ENCODE measurements at places on chromosomes 4 and X.

GRCh38 chr4:40648131-40648530, 18.5 kb upstream of the RBM47 start:
- no peak for DNase-seq

DNA sequence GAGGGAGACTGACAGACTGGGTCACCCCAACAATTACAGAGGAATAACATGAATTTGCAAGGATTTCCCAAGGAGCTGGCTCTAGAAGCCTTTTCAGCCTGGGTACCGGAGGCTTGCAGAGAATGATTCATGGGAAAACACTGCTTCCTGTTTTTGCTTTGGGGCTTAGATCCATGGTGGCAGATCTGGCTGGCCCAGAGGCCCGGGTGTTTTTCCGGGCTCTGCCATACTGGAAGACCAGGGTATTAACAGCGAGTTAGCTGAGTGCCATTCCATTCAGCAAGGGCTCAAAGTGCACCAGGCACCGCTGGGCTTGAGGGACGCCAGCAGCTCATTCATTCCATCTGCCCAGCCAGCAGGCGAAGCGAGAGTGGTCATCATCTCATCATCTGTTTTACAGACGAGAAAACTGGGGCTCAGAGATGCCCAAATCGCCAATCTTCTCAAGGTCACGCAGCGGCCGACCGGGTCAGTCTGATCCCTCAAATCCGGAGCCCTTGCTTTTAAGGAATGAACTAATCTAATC, 1.3 kb downstream of the WDR1 start:
- DNase-seq, result peak; percentile 72

DNA sequence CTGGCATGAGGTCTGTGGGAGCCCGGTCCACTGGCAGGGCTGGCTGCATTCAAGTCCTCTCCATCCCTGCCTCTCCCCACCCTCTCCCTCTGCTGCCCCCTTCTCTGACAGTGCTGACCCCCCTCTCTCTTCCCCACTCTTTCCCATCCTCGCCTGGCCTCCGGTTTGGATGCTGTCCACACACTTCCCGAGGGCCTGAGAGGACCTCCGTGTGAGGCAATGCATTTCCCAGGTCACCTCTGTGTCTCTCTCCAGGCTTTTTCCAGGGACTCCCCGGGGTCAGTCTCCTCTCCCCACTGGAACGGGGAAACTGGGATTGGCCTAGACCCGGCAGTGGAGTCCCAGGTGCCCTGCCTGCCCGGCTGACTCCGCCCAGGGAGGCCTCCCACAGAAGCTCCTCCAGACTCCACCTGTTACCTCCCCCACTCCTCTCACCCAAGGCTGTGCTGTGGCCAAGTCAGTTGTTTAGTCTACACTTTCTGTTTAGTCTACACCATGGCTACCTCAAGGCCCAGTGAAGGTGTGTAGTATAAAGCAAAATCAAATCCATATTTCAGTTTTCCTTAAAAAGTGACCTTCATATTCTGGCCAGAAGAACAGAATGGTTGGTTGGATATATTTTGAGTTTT, 146.8 kb downstream of the PTTG2 start:
- peak; percentile 82 for DNase-seq

GRCh38 chr4:26779674-26780073, 81.0 kb upstream of the STIM2 start:
- peak; percentile 54 for DNase-seq

GRCh38 chr4:145093638-145094037, 4.4 kb downstream of the ANAPC10 start:
- DNase-seq, result no peak

DNA sequence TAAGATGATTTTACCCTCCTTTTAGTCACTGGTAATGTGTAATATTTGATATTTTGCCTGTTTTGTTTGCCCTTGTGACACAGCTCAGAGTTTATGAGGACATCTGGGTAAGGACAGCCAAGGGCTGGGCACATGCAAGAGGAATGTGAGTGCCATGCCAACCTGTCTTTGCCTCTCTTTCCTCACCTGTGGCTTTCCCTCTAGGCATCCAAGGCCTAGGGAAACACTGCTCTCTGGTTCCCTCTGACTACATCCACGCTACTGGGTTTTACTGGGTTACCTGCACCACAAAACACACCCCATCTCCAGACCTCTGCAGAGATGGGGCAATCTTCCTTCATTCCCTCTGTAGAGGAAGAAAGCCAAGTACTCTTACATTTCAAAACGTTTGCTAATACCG, 7.7 kb downstream of the HPGDS start:
- DNase-seq, result no peak

DNA sequence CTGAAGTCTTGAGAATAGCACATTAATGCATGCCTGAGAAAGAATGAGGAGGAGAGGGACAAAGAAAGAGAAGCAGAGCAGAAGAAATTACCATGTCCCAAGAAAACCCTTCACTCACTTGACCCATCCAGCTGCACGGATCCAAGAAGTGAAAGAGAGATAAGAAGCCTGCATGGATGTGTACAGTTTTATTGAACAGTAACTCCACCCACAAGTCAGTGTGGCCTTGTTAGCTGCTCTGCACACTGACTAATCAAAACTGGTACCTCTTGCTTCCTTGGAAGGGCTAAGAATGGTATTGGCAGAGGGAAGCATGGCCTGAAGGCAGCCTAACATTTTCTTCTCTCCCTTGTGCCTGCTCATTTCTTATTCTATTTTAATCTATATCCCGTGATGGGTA, 163.9 kb downstream of the SLC7A11 start:
- no peak for DNase-seq

- no peak for DNase-seq
Measured at GRCh38 chr4:137635601-137636000, 103.3 kb upstream of the PCDH18 start.

GRCh38 chrX:47596256-47596655, 14.0 kb downstream of the TIMP1 start:
- no peak for DNase-seq

DNA sequence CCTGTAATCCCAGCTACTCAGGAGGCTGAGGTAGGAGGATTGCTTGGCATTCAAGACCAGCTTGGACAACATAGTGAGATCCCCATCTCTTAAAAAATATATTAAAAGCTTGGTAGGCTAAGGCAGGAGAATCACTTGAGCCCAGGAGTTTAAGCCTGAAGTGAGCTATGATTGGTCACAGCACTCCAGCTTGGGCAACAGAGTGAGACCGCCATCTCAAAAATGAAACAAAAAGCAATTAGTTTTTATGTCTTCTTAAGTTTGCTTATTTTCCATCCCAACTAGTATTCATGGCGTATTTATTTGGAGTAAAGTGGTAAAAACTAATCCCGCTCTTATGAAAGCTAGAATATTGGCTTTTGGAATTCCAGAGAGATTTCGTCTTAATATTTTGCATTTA, 25.4 kb upstream of the PDE5A start:
- DNase-seq, result no peak

DNA sequence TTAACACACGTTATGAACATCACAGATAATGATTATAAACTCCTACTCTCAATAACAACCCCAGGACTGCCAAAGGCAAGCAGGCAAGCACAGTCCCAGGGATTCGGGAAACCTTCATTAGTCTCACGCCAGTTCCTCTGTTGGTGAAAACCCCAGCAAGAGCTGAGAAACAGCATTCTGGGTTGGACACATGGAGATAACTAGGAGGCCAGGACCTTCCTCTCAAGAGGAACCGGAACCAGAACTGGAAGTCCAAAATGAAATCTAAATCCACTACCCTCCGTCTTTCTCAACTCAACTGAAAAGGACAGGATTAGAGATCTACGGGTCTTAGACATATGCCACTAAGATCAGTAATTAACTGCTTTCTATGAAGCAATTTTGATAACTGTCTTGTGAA, 3.8 kb downstream of the VEGFC start:
- no peak for DNase-seq

GRCh38 chr4:74166818-74167217, 8.9 kb downstream of the MTHFD2L start:
- DNase-seq, result no peak

DNA sequence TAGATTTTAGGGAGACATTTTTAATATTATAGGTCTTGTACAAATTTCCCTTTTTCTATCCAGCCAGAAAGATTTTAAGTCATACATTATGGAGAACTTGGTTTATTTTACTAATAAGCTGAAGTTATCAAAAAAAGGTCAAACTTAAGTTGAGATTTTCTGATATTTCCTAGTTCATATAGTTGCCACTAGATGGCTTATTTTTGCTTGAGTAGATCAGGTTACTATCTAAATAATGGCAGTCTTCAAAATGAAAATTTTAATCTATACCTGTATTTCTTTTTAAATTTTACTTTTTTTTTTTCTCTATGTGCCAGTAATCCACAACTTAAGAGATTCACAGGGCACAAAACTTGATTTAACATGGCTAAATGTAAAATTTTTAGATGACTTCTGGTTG, 52.3 kb downstream of the USP9X start:
- peak; percentile 32 for DNase-seq

DNA sequence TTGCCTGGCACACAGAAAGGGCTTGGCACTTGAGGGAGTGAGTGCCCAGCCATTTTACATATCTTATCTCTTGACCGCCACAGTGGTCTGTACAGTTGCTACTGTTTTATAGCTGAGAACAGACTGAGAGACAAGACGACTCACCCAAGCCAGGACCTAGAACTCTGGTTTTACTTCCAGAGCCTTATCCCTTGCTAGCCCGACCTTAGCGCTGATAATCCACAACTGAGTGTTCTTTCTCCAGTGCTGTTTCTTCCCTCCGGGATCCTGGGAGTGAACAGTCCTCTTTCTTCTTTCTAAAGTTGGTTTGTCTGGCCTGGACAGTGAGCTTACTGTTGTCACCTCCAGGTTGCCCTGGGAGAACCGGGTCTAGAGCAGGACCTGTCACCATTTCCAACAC, 52.5 kb upstream of the TADA2B start:
- DNase-seq, result no peak

DNA sequence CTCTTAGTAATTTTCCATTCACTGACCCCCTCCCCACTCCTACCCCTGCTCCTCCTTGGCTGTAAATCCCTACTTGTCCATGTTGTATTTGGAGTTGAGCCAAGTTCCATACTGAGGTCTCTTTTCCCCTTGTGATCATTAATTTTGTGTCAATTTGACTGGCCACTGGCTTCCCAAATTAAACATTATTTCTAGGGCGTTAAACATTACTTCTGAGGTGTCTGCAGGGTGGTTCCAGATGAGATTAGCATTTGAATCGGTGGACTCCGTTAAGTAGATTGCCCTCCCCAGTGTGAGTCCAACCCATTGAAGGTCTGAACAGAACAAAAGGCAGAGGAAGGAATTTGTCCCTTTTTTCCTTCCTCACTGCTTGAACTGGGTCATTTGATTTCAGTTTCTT, 25.7 kb downstream of the SLC39A8 start:
- DNase-seq, result no peak

GRCh38 chrX:47831788-47832187, 4.9 kb upstream of the ZNF81 start:
- peak; percentile 48 for DNase-seq
